ENCODE measurements at places on chromosomes 12 and 14.

GRCh38 chr12:51323317-51323960 lies 535 bp downstream of the BIN2 start:
- peak; percentile 36 for DNase-seq

GRCh38 chr14:33909380-33910084 lies 41.3 kb downstream of the EGLN3 start:
- no peak for DNase-seq

GRCh38 chr12:84793558-84794367 lies 118.8 kb downstream of the SLC6A15 start:
- DNase-seq, result no peak

- DNase-seq, result no peak
Measured at GRCh38 chr14:23052182-23052623, 5.1 kb downstream of the CDH24 start.

DNA sequence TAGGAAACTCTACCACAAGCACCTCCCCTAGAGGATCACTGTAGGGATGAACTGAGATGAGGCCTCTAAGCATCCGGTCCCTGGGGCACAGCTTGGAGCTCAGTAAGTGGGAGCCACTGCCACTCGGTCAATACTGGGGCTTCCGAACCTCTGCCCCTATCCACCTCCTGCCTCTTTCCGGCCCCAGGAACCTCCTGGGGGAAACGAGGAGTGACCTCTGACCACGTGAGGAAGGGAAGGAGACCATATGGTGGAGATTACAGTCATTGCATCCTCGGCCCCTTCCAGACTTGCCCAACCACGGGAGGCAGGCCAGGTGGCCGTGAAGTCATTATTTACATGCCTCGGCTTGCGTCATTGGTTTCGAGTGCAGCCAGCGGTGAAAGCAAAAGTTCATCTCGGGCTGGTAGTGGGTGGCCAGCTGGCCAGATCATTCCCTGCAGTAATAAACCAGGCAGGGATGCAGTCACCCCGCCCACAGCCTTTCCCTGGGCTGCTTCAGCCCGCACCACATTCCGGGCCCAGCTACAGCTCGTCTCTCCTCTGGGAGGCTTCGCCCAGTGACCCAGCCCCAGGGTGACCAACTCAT lies 65.4 kb downstream of the C14orf132 start:
- DNase-seq, result no peak

DNA sequence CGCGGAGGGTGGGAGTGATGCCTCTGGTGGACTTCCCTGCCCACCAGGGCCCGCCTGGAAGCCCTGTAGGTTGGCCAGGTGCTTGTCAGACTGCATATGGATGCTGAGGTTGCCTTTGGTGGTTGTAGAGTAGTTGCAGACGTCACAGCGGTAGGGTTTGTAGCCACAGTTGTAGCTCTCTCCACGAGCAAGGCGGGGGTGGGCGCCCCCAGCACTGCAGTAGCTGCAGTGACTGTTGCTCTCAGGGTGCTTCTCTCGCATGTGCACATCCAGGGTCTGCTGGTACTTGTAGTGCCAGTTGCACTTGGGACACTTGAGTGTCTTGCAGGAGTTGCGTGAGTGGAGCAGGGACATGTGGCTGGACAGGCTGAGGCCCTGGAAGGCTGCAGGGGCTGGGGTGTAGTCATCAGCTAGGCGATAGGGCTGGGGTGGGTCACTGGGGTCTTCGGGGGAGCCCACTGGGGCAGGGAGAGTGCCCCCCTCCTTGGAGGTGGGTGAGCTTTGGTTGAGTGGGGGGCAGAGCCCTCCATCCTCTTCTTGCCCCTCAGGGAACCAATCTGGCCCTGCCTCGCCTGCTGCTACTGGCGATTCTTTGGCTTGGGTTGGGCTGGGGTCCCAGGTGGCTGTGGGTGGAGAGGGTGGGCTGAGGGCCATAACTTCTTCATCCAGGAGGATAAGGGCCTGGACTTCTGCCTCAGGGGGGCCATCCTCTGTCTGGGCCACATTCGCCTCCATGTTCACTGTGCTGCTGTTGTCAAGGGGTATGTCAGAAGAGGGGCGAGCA lies 17.7 kb downstream of the ZFHX2 start:
- DNase-seq, result no peak

DNA sequence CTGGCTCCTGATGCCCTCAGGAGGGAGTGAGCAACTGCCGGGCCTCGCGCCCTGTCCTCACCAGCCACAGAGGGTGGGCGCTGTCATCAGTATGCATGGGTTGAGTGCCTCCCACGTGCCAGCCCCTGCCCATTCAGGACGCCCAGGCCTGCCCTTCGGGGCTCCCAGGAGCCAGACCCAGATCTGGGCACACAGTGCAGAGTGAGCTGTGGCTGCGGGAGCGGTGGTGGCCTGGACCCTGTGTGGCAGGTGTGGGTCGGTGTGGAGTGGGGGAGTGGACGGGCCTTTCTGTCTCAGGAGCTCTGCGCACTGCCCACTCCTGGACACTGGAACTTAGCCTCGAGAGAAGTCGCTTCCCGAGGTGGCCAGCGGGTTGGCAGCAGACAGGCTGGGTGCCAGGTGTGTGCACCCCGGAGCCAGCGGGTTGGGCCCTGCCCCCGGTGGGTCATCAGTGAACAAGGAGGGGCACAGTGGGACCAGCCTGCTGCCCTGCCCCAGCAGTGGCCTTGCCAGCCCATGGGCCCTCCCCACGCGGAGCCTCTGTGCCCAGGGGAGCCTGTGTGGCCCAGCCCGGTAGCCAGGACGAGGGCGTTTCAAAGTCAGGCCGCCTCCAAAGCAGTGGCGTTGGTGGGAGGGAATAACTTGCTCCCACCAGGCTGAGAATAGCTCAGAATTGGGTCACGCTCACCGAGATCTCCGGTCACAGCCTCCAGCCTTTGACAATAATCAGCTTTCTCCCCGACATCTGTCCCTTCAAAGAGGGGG lies 9.5 kb downstream of the TRMT61A start:
- no peak for DNase-seq

DNA sequence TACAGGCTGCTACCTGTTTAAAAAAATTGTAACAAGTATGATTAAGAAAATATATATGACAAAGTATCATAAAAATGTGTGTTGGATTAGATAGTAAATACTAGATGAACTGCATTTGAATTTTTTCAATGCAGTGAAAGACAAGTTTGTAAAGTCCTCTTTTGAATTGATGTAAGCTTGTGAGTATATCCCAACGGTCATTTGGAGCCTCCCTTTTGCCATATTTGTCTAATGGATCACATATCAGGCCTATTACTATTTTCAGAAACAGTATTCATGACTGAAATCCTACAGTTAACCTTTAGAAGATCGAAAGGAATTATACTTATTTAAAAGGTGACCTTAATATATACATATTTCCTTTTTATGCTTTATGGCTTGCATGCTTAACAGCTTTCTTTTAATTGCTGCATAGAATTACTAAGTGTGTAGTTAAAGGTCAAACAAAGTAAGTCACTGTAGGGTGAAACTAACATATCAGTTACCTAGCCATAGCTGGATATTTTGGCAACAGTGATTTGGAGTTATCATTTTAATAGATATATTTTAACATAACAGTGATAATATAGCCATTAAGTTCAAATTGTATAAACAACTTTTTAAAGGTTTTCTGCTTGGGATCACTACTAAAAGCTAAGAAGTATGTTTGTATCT lies 53.6 kb downstream of the USP15 start:
- DNase-seq, result no peak

- no peak for DNase-seq
Measured at GRCh38 chr12:128621304-128621703, 202.5 kb downstream of the SLC15A4 start.

DNA sequence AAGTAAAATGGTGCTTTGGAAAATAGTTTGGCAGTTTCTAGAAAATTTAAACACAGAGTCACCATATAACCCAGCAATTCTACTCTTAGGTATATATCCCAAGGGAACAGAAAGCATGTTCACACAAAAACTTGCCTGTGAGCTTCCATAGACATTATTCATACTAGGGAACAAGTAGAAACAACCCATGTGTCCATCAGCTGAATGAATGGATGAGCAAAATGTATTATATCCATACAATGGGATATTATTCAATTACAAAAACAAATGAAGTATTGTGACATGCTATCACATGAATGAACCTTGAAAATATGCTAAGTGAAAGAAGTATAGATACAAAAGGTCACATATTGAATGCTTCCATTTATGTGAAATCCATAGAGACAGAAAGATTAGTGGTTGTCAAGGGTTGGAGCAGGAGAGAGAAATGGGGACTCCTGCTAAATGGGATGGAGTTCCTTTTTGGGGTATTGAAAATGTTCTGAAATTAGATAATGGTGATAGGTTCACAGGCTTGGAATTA lies 7.9 kb downstream of the SLC10A1 start:
- DNase-seq, result no peak

- DNase-seq, result no peak
Measured at GRCh38 chr12:28578361-28578760, 388.1 kb downstream of the CCDC91 start.

DNA sequence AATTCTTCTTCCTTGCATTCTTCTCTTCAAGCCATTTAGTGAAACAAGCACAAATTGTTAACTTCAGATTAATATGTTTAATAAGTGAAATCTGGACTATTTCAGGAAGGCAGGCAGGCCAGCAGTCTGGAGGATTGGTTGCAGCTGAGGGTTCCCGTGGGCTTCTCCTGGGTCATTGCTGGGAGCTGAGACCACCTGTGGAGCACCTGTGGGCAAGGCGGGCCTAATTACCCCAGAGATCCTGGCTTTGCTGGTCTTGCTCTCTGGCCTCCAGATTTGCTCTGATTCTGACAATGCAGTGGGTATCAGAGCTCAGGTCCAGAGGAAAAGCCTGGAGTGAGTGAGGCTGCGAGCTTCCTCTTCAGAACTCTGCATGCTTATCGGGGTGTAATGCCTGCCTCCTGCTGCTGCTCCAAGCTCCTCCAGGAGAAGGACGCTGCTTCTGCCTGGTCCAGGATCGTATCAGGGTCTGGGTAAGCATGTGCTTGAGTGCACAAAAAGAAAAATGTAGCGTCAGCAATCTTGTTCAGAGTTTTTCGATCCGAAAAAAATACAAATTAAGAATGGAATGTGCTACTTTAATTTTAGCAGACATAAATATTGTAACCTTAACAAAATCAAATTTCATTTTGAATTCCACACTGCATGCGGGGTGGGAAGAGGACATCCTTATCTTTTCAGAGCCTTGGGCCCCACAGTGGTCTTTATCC lies 93.8 kb downstream of the TMEM30B start:
- no peak for DNase-seq

DNA sequence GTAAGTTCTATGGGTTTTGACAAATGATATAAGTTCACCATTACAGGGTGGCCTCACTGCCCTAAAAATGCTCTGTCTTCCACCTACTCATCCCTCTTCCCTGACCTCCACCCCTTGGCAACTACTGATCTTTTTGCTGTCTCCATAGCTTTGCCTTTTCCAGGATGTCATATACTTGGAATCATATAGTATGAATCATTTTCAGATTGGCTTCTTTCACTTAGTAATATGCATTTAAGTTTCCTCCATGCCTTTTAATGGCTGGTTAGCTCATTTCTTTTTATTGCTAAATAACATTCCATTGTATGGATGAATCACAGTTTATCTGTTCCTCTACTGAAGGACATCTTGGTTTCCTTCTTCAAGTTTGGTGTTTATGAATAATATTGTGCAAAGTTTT lies 14.0 kb upstream of the PEX5 start:
- DNase-seq, result no peak

DNA sequence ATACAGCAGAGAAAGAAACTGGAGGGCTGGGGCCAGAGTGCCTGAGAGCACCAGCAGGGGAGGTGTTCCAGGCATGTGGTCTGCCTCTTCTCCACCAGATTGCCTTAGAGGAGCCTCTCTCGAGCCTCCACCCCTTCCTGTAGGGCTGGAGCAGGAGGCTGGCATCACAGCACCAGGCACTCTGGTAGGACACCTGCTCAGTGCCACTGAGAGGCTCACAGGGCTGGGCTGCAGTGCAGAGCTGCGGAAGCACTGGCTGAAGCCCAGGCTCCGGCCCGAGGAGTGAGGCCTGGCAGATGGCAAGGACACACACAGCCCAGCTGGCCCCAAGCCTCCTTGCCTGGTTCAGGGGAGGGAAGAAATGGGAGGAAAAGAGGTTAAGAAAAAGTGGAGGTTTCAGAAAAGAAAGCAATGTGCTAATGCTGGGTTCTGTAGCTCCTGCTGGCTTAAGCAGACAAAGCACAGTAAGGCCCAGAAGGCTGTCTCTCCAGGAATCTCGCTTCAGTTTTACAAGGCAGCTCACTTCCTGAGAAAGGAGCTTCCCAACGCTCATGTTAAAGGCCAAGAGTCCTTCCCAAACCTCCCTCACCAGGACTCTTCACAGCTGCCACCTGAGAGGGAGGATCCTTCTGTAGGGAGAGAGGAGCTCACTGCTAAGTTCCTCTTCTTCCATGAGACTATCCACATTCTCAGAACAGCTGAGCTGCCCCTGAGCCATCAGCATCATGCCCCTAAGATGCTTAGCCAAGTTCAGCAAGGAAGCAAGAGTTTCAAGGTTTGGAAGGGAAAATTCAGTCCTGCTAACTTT lies 23.8 kb downstream of the SPTB start:
- DNase-seq, result no peak

DNA sequence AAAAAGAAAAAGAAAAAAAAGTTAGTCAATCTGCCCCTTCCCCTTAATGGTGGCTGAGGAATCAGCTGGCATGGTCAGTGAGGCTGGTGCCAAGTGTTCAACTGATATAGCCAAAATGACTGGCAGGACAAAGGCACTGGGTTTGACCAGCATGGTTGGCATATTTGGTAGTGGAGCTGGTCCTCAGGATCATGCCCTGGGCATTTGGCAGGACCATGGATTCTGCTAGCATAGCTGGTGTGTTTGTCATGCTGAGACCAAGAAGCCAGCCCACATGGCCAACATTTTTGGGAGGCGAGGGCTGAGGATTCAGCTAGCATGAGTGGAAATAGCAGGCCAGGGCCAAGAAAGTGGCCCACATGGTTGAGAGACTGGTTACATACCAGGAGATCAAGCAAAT lies 136.5 kb downstream of the FBXL14 start:
- DNase-seq, result no peak

DNA sequence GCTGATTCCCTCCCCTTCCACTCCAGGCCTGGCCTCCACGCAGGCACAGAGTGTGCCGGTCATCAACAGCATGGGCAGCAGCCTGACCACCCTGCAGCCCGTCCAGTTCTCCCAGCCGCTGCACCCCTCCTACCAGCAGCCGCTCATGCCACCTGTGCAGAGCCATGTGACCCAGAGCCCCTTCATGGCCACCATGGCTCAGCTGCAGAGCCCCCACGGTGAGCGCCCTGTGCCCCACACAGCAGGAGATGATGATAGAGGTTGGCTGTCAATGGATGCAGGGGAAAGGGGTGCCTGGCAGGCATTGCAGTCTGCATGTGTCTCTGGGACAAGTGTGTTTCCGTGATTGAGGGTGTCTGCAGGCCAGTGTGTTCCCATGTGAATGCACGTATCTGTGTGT lies 18.8 kb downstream of the C12orf43 start:
- DNase-seq, result no peak

All from stimulated activated CD8-positive, alpha-beta memory T cell treated with anti-CD3 and anti-CD28 coated beads, Interleukin-7, amount 100 ng/mL, for 1 hour (primary cell).